ENCODE measurements at places on chromosomes 16 and 17.

DNA sequence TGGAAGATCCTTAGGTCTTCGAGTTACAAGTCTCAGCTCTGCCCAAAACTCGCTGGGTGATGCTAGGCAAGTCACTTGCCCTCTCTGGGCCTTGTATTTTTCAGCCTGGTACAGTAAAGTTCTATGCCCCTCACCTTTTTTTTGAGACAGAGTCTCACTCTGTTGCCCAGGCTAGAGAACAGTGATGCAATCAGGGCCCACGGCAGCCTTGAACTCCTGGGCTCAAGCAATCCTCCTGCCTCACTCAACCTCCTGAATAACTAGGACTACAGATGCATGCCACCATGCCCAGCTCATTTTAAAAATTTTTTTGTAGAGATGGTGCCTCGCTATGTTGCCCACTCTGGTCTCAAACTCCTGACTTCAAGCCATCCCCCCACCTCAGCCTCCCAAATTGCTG is 3.8 kb downstream of the MYH11 start:
- DNase-seq: no peak

GRCh38 chr17:67421869-67422273 is 44.8 kb downstream of the PITPNC1 start:
- DNase-seq: no peak

DNA sequence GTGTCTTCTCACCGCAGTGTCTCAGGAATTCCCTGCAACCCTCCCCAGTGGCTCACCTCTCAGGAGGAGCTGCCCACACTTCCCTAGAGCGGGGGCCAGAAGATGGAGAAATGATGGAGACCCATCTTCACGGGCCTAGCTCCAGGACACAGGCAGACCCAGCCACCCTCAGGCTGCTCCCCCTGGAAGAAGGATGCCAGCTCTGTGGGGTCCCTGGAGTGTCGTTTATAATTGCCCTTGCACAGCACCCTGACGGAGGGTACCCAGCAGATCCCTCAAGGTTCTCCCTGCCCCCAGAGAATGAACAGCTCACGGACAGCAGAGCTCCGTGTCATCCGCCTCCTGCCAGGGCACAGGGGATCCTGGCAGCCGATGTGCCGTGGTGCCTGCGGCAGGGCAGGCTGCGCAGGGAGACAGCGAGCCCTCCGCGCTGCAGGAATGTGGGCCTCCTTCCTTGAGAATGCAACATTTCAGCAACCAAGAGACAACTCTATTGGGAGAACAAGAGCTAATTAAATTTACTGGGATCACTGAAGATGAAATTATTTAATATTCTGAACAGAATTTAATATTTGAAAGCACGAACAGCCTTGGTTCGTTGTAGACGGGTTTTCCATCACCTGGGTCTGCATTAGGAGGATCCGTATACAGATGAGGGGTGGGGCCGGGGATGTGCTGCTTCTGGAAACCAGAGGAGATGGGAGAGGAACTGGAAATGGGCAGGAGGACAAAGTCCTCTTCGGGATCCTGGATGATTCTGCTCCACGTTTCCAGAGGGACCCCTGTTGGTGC is 21.0 kb upstream of the RBFOX3 start:
- DNase-seq: no peak

- no peak for DNase-seq
Measured at GRCh38 chr17:36578671-36579070, 13.0 kb upstream of the DHRS11 start.

DNA sequence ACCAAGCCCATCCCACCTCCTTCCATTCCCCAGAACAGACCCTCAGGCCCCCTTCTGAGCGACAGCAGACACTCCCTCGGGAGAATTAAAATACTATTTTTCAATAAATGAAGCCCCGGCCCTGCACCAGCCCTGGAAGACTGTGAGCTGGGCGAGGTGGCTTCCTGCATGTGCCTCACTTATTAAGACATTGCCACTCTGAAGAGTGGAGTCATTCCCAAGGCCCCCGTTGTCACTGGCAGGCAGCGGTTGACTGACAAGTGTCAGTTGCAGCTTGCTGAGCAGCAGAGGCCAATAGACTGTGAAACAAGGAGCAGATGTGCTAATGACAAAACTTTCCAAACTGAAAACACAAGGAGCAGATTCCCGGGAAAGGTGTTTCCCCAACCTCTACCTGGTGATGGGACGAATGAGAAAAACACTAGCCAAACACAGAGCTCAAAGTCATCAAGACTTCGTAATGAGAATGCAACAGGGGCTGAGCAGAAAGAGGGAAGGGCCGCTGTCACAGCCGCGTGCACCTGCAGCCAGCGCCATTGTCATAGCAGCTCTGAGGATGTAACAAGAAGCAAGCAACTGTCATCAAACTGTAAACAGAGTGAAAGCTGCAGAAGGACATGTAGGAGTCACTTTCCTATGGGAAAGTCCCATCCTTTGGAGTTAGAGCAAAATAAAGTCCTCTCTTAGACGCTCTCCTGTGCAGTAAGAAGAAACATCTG is 232.1 kb downstream of the C16orf78 start:
- DNase-seq: no peak

GRCh38 chr16:23452221-23452571 is 793 bp downstream of the COG7 start:
- DNase-seq: no peak

- DNase-seq: no peak
Measured at GRCh38 chr16:58855291-58855863, 121.3 kb upstream of the GOT2 start.
